Foreskin fibroblast (primary cell): ENCODE measurements at places on chromosomes 11 and 22.

DNA sequence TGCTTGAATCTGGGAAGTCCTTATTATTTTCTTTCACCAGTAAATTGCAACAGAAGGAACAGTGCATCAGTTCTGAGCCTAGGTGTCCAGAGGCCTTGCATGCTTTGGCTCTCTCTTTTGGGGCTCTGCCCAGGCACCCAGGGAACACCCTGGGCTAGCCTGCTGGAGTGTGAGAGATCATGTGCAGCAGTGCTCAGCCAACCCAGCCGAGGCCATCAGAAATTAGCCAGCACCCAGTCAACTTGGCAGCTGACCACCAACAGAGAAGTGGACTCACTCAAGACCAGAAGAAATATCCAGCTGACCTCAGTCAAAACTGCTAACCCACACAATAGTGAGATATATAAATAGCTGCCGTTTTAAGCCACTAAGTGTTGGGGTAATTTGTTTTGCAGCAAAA lies 11.2 kb upstream of the P4HA3 start:
- no peak for DNase-seq

DNA sequence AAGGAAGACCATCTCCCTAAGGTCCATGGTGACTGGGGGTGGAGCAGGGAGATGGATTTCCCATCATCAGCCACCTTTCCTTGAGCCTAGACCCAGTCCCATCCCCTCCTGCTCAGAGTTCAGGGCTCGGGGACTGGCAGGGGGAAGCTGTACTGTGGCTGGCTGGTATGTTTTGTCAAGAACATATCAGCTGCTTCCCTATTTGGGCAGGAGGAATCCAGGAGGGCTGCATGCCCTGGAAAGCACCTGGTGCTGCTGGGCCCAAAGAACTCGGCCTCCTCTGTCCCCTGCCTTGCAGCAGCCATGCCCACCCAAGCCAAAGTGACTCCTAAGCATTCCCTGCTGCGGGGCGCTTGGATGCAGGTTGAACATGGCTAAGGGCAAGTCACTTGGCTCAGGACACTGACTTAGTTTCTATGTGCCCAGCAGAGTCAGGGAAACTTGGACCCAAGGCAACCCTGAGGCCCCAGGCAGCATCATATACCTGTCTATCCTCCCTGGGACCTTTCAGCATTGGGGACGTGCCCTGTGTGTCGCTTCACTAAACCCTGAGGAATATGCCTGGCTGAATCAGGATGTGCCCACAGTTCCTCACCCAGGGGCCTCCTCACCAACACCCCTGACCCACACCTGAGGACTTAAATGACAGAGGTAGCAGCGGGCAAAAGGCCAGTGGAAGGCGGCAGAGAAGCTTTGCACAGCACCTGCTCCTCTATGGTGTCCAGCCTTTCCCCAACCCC lies 43.1 kb downstream of the BUD13 start:
- DNase-seq, result no peak

DNA sequence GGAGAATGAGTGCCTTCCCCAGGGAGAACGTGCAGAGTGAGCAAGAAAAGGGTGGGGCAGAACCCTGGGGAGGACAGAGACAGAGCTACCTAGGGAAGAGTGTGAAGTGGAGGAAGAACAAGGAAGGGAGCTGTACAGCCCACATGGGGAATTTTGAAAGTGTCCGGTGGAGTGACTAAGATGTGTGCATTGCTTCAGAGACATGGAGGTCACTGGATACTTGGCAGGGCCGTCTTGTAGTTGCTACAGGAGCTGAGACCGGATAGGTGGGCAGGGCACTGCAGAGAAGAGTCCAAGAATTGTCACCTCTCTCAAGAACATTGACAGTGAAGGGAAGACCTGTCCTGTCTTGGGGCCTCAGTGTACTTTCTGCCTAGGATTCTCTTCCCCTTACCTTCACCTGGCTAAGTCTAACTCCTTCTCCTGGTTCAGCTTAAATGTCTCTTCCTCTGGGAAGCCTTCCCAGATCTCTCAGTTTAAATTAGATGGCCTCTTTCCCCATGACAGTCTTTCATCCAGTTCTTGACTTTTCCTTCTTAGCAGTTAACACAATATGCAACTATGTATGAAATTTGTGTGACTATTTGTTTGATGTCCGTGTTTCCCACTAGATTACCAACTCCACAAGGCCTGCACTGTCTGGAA lies 9.2 kb upstream of the P2RY6 start:
- DNase-seq, result peak; percentile 44

- peak; percentile 40 for DNase-seq
These were observed 21.7 kb upstream of the PRDM10 start for GRCh38 chr11:130024361-130024760.

DNA sequence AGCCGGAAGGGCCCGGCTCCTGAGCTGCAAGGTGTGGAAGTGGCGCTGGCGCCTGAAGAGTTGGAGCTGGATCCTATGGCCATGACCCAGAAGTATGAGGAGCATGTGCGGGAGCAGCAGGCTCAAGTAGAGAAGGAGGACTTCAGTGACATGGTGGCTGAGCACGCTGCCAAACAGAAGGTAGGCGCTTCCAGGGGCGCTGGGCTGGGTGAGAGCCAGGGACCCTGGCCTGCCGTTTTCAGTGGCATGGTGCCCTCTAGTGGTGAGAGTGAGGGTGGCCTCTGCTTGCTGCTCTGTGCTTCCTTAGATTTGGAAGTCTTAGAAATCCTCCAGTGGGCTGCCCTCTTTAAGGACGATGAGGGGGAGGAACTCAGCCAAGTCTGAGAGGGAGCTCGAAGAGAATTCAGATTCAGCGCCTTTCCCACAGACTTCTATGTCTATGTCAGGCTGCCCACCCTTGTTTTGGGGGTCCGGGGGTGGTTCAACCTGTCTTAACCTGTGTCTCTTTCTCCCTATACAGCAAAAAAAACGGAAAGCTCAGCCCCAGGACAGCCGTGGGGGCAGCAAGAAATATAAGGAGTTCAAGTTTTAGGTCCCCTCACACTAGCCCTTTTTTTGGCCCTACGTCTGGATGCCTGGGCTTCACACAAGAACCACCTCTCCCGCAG lies 1.8 kb upstream of the PACS1 start:
- DNase-seq, result peak; percentile 48

DNA sequence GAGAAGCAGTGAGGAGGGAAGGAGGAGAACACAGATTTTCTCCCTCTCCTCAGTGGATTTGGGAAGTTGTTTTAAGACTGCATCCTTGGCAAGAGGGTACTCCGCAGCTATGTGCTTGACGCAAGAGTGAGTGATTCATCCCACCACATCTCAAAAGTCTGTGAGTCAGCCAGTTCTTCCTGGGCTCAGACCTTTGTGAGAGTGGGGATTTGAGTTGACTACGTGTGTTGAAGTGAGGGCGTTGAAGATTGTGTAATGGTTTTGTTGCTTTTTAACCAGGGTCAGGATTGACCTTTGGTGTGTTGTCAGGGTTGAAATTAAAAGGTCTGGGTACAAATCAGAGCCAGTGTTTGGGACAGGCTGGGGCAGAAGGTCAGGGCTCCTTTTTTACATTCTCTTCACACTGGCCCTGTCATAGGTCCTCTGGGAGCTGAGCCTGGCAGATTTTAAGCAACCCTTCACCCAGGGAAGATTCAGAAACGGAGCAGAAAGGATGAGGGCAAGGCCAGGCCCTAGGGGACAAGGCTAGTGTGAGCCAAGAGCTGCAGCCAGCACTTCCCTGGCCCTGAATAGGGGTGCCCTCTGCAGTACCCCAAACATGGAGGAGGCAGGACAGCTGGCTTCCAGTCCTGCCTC lies 4.2 kb upstream of the C11orf86 start:
- DNase-seq, result peak; percentile 99

GRCh38 chr22:49996518-49997250 lies 15.9 kb downstream of the IL17REL start:
- no peak for DNase-seq

DNA sequence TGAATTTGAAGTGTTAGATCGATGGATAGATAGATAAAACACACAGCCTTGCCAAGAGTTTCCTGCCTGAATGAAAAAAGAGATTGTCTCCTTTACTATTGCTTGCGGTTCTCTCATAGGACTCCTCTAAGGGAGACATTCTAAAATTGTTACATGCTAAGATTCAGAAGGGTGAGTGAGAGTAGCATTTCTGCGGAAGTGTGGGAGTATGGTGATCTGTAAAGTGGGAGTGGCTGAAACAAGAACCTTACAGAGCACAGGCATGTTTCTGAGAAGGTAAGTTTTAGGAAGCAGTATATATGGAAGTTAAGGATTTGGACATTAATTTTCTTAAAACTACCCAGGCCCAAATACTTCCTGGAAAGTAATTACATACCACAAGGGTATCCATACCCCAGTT lies 139.6 kb downstream of the TRIM44 start:
- DNase-seq, result no peak

GRCh38 chr22:30777587-30777986 lies 82.9 kb downstream of the OSBP2 start:
- no peak for DNase-seq

DNA sequence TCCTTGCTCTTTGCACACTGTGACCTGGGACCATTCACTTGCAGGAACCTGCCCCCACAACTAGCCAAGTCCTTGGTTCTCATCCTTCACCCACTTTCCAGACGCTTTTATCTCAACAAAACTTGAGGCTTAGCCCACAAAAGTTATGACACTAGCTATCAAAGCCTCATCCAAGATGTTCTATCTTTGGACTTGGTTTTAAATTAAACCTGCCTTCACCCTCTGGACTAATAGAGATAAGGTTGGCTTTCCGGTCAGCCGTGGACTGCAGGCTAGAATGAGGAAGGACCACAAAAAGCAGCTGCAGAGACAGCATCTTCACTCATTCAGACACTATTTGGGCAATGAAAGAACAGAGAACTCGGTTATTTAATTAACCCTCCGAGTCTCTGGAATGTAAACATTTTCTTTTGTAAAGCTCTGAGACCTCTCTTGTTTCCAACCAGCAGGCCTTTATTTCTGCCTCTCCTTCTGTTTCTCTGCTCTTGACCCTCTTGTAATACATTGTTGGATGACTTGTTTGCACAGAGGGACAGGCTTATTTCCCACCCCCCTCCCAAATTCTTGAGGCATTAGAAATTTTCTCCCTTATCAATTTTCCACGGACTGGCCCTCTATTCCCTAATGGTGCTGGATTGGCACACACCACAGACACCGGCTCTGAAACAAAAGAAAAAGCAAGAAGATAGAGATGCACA lies 41.4 kb downstream of the ARL14EP start:
- DNase-seq, result no peak

GRCh38 chr22:43364169-43364435 lies 20.9 kb upstream of the SCUBE1 start:
- no peak for DNase-seq

- peak; percentile 88 for DNase-seq
These were observed 35.9 kb upstream of the ZBED5 start for GRCh38 chr11:10893714-10894151.

DNA sequence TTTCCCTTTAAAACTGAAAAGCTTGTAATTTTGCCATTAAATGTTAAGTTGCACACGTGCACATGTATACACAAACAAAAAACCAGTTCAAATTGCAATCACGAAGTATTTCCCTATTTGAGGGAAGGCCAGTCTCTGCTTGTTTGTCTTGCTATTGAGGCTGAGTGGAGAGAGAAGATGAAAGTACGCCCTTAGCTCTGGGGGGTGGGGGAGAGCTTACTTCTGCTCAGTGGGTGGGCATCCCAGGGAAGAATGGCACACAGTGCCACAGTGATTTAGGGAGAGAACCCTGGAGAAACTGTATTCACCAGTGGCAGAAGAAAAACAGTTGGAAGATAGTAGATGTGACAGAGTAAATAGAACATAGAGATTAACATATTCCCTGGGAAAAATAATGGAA lies 8.7 kb downstream of the YAP1 start:
- no peak for DNase-seq

GRCh38 chr11:17494019-17494418 lies 17.4 kb upstream of the ABCC8 start:
- DNase-seq, result no peak

GRCh38 chr11:99911116-99911515 lies 776.0 kb upstream of the ARHGAP42 start:
- DNase-seq, result no peak

- no peak for DNase-seq
These were observed 4.5 kb downstream of the MAPK8IP2 start for GRCh38 chr22:50605002-50605612.

DNA sequence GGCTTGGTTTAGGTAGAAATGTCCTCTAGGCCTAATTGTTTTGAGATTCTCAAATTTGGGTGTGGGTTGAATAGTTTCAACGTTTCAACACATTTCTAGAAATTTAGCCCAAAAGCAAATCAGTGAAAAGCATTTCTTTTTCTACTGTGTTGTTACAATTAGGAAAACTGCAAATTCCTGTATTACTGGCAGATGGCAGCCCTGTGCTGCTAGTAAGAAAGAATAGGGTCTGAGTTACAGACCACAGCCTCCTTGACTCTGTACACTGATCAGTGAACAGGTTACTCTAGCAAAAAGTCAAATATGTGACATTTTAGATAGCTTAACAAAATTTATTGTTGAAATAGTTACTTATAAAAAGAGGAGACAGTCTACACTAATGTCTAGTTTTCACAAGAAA lies 703.0 kb downstream of the JRKL start:
- DNase-seq, result no peak

GRCh38 chr22:19680287-19680881 lies 33.9 kb upstream of the SEPTIN5 start:
- DNase-seq, result no peak

- DNase-seq, result no peak
These were observed 32.4 kb upstream of the SCGB1D1 start for GRCh38 chr11:62157603-62158002.

GRCh38 chr11:75968021-75968625 lies 153.1 kb downstream of the UVRAG start:
- peak; percentile 40 for DNase-seq

GRCh38 chr11:2310786-2311352 lies 9.1 kb downstream of the TSPAN32 start:
- no peak for DNase-seq
